Stimulated activated CD8-positive, alpha-beta memory T cell treated with anti-CD3 and anti-CD28 coated beads, Interleukin-7, amount 100 ng/mL, for 1 hour (primary cell): ENCODE measurements at places on chromosomes 6 and 20.

DNA sequence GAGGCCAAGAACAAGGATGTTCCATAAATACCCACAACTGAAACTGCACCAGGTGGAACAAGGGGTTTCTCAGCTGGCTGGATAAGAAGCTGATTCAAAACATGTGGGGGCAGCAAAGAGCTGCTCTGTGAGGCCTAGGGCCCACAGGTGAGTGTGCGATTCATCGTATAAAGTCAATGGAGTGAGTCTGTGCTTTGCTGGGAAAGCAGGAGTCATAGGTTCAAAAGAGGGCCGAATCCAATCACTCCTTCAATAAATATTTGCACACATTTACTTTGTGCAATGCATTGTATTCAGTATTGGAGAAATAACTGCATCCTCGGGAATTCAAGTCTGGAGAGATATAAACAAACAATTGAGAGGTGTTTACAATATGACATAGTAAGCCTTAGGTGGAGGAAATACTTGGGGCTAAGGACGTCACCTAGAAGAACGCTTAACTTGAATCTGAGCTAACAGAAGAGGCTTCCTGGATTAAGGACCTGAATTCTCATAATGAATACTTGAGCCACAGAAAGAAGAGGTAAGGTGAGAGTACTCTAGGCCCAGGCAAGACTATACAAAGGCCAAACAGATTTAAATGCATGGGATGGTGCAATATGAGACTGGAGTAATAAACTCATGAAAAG, 83.7 kb upstream of the TMEM30A start:
- DNase-seq = no peak

GRCh38 chr6:169370054-169370453, 116.4 kb upstream of the THBS2 start:
- no peak for DNase-seq

DNA sequence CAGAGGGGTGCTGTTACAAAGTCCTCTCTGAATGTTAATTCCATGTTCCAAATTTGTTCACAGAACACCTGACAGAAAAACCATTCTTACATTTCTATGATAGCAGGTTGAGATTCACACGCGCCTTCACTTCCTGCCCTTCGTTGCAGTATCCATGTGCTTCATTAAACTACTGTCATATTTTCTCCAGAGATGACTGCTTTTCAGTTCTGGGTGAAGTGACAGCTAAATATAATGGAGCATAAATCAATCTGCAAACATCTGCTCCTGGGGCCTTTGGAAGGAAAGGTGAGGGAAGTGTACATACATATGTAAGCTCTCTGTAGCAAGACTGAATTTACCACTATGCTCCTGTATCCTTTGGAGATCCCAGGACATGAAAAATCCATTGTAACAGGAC, 750.2 kb downstream of the HDGFL1 start:
- DNase-seq = no peak

GRCh38 chr6:53151676-53152075, 3.0 kb upstream of the GCM1 start:
- DNase-seq = no peak

- DNase-seq = no peak
Measured at GRCh38 chr6:39041072-39041471, 7.5 kb upstream of the GLP1R start.

DNA sequence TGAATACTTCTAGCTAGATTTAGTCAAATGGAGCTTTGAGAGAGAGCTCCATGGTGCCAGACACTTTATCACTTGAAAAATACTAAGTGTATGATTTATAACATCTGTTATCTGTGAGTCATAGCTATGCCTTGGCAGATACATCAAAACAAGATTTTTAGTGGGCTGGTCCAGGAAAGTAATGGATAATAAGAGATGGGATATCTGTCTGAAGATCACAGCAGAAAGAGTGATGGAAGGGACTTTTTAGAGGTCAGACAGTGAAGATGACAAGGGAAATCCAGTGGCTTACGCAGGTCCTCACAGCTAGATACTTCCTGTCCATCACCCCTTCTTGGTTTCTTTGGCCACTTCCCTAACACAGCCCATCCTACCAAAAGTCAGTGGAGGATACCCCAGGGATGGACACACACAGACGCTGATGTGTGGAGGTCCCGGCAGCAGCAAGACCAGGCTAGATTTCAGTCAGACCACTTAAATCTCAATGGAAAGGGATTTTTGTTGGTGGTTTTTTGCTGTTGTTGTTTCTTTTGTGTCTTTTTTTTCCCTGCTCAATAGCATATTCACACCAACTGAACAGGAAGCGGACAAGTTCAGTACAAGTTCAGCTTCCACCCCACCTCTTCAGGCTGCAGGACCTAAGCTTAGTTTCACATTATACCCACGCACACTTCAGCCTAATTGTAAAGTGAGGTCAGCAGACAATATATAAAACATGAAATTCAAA, 209.3 kb downstream of the ALDH8A1 start:
- DNase-seq = no peak
